ENCODE measurements at places on chromosomes 13 and 19.

DNA sequence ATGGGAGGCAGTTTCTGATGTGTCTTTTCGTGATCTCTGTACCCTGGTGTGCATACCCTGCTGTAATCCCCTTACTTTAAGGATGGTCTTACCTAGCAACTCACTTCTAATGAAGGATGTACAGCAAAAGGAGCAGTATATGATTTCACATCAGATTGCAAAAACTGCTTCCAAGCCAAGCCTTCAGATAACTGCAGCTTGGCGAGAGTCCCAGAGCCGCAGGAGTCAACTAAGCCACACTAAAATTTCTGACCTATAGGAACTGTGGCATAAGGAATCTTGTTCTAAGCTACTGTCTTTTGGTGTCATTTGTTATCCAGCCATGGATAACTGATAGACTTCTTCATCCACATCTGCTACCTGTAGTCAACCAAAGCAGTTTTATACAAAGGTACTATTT is 496.7 kb downstream of the GPC6 start:
- no peak for DNase-seq

DNA sequence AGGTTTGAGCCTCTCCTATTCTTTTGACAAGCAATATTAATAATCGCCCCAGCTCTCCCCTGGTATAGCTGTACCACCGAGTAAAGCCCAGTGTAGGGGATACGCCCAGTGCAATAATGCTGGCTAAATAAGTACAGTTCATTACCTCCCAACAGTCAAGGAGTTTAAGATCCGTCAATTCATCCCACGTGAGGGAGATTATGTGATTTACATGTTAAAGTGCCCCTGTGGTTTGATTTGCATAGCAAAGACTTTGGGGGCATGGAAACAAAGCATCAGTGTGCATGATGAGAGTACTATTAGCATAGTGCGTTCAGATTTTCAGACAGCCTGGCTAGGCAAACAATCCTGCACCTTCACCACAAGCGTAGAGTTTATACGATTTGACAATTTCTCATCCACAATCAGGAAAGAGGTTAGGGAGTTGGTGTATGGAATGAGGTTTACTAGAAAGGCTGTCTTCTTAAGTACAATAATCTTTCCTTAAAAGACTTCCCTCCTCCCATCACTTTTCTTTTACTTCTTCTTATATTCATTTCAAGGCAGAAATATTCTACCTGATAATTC is 754.0 kb downstream of the DIAPH3 start:
- no peak for DNase-seq

DNA sequence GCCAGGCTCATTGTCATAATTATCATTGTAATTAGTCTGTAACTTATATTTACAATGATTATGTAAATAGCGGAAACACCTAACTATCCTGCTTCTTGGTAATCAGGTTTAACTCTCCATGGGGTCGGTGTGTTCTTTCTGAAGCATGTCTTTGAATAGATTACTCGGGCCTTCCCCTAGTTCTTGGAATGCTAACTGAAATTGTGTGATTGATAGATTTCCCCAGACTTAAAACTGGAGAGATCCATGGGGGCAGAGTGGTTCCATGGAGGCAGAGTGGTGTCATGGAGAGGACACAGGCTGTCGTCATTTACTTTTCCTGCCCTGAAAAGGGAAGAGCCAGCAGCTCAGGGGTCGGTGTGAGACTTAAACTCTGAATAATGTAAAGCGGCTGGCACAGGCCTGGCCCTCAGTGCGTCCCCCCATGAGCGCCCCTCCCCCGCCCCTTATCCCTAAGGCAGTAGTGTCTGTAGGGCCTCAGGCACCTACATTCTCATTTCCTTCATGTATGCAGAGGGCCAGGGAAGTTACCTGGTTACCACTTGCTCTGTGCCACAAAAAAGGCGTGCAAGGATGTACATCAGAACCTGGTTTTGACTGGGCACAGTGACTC is 225.1 kb downstream of the TM9SF2 start:
- no peak for DNase-seq

GRCh38 chr19:50173127-50173526 is 10.0 kb upstream of the IZUMO2 start:
- DNase-seq, result no peak

DNA sequence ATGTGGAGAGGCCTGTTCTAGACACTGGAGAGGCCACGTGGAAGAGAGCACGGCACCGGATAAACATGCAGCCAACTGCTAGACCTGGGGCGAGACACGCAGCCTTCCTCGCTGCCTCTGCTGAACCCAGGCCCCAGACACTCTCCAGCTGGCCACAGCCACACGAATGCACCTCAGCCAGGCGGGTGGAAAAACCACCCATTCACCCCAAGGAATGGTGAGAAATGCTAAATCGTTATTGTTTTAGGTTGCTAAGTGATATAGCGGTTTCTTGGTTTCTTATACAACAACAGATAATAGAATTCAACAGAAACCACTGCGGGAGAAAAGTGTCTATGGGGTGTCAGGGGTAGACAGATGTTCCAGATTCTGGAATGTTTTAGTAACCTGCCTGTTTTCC is 52.5 kb downstream of the STK24 start:
- no peak for DNase-seq

DNA sequence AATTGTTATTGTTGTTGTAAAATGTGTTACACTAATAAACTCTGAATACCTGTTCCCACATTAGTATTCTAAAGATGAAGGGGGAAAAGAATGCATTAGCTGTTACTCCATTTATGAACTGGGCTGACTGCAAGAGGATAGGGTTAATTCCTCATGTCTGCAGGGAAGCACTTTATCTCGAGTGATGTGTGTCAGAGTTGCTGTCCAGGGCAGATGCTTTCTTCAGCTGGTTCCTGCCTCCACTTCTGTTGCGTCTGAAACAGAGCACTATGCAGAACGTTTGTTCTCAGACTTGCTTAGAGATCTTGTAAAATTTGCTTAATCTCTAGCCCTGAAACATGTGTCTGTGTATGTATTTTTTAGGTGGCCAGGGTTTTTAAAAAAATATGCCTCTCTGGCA is 318.8 kb downstream of the SPRY2 start:
- DNase-seq, result no peak

DNA sequence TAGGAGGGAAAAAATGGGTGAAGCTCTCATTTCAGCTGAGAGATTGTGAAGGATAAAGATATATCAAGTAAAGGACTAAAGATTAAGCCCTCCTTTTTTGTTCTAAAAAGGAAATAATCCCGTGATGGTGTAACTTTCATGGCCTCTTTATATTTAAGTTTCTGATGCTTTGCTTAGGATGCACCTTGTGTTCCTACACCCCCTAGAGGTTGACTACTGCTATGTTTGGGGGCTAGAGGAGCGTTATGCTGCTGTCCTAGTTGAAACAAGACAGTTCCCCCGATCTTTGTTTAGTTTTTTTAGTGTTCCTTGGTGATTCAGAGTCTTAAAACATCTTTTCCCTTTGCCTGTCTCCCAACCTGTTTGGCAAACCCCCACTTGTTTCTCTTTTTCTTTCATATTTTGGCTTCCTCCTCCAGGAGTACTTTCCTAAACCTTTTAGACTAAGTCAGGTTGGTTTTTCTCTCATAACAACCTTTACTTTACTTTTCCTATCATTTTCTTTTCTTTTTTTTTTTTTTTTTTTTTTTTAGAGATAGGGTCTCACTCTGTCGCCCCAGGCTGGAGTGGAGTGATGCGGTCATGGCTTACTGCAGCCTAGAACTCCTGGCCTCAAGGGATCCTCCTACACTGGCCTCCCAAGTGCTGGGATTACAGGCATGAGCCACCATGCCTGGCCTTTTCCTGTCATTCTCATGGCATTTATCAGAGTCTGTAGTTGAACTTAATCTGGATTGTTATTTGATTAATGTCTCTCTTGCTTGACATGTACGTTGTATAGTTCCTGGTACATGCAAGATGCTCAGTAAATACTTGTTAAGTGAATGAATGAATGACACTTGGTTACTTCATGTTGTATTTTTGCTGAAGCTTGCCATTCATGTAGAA is 2.8 kb downstream of the UBA2 start:
- no peak for DNase-seq

- no peak for DNase-seq
These were observed 459.2 kb downstream of the FGF14 start for GRCh38 chr13:101942535-101943157.

GRCh38 chr13:71477735-71478134 is 389.3 kb downstream of the DACH1 start:
- no peak for DNase-seq

DNA sequence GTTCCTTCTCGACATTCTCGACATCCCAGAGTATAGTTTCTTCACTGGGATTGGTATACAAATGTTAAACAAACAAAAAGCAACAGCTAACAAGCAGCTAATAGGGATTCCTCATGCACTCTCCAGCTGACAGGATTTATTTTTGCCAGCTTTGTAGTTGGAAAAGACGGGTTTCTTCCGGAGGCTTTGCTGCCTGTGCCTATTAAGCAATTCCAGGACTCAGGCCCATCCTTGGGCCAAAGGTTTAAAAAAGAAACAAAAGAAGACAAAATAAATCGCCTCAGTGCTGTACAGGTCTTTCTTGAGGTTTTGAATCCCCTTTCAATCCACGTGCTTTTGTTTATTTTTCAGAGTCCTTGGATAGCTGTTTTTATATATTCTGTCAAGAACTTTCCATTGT is 1414.5 kb upstream of the PCDH9 start:
- no peak for DNase-seq

DNA sequence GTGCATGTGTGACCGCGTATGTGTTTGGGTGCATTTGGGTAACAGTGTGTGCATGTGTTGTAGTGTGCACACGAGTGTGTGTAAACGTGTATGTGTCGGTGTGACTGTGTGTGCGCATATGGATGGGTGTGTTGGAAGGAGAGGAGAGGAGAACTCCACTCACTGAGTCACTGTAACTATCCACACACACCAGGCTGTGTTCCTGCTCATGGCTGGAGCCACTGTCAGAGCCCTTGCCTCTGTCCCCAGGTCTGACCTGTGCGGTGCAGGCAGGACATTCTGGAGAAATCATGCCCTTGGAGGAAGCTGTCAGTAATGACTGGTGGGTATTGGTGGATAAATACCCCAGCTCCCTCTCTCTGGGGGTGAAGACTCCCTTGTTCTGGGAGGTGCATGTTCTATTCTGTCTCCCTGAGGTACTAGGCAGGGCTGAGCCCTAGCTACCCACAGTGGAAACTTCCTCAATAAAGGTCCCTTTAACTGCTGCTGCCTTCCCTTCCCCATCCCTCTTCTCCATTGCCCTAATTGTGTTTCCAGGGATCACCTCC is 48.4 kb downstream of the CYP4F22 start:
- DNase-seq, result no peak

DNA sequence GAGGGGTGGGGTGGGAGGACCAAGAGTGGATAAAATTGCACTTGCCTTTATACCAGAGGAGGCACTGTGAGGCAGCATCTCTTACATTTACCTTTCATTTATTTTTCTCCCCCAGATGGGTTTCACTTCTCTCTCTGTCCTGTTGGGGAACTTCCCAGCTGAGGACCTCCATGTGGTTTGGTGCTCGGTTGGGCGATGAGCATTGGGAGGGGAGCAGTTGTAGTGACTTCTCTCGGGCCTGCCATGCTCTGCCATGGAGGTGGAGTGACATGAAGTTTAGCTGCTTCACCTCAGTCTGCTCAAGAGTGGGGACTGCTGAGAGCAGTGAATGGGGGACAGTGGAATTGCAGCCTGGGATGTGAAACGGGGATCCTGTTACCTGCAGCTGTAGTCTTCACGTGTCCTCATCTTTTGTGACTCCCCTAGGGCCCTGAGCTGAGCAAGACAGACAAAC is 23.1 kb upstream of the CXCL17 start:
- DNase-seq, result no peak

DNA sequence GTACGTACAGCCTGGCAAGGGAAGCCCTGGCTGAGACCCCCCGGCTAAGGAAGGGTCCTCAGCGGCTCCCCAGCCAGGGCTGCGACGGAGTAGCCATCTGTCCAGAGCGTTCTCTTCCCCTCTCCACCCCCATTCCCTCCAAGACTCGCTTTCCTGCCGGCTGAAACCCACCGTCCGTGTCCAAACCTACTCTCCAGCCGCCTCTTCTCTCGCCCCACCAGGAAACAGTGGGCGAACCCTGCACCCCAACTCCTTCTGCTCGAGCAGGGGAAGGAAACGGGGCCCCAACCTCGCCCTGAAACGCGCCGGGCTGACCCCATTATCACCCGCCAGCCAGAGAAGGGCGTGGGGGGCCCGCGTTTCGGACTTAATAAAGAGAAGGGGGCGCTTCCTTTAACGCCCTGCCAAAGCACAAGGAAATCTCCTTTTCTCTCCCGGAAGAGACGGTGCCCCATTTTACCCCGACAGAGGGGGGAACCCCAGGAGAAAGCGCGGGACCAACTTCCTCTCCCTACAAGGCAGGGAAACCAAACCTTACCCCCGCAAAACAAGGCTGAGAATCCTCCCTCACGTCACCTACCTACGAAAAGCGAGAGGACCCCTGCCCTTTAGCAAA is 2.5 kb downstream of the ZC3H4 start:
- no peak for DNase-seq

GRCh38 chr13:99275093-99275469 is 16.9 kb upstream of the GPR18 start:
- no peak for DNase-seq

GRCh38 chr13:50425772-50426171 is 410.5 kb downstream of the KCNRG start:
- DNase-seq, result no peak

GRCh38 chr19:5706876-5707573 is 12.9 kb downstream of the LONP1 start:
- DNase-seq, result no peak

GRCh38 chr19:43784981-43785808 is 4.4 kb upstream of the KCNN4 start:
- DNase-seq, result no peak

- no peak for DNase-seq
These were observed 850 bp downstream of the MTMR6 start for GRCh38 chr13:25286308-25286968.

- no peak for DNase-seq
These were observed 56.6 kb upstream of the RANBP3 start for GRCh38 chr19:6034512-6034911.

DNA sequence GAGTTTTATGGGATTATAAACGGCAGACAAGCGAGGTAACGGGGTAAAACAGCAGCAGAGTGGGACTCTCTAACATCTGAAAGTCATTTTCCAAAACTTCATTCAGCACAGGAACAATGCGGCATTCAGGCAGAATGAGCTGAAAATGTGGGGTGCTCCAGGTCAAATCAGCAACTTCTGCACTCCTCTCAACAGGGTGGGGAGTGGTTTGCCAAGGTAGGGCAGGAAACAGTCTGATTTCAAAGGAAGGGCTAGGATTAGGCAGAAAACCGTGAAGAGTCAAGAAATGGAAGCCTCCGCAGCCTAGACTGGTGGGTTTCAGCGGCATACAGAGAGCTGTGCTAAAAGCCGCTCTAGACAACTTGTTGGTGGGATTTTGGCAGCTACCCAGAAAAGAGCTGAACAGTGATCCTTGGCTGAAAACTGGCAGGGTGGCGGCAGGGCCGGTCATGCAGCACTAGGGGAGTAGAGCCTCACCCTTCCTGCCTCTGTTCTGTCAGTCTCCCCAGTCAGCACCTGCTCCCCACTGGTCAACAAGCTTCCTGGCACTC is 154.2 kb upstream of the KLF12 start:
- DNase-seq, result no peak

GRCh38 chr19:18672606-18673337 is 10.7 kb upstream of the CRTC1 start:
- DNase-seq, result peak; percentile 55

GRCh38 chr19:16628183-16628983 is at the start of gene MED26:
Gene MED26, minus strand, starts transcription at chr19:16628204. Its CDS starts 261 bp downstream, at chr19:16627943.
- peak; percentile 97 for DNase-seq

- no peak for DNase-seq
These were observed 18.8 kb downstream of the FAM124A start for GRCh38 chr13:51240958-51241357.
